ENCODE measurements at places on chromosomes 16 and 17. TPM values are rescaled to one million over a fixed set of nuclear protein-coding genes. Genes with fewer than 3 reads are reported as not detected.

- H3K27me3 ChIP-seq: no peaks in the 10 kb centered on the region
- peak overlapping the region; percentile 82 for H3K4me3 ChIP-seq
- peak overlapping the region; percentile 93 for H3K27ac ChIP-seq
- DNase-seq: no peak
- peaks cover 57% of the 10 kb centered on the region for H3K36me3 ChIP-seq
- H3K4me1 ChIP-seq: peaks cover 63% of the 10 kb centered on the region
Observed at GRCh38 chr17:78124081-78124835, 4.3 kb downstream of the TMC6 start.

DNA sequence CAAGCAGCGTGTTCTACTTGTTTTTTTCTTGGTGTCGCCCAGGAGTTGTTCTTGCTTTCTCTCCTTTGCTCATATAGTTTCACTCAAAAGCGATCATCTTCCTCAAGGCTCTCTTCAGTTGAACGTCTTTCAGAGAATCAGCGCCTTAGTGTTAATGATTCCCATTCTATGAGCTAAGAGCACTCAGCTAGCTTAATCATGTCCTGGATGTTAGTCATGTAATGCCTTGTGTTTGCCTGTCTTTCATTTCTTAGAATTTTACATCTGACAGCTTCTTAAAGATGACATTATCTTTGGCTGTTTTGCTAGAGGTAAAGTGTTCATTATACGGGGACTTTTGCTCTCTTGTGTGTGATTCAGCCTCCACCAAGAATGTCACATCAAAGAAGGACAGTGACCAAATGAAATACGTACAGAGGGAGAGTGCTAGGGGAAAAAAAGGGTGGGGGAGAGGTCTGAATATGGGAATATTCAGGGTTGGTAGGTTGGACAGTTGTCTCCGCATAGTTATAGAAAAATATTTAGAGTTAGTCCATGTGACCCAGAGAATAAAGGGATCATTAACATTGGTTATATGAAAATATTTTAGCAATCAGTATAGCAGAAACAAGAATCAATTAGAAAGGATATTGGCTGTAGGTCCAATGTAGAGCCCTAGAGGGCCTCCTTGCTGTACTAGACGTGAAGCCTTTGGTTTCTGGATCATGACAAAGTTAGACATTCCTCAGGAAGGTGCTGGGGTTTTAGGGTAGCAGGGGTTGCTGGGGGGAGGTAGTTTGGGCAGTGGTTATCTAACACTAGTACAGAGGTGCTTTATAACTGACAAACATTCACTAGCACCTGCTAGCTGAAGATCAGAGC is 31.9 kb upstream of the ANKFN1 start:
- H3K4me3 ChIP-seq: no peak overlapping the region
- no peak overlapping the region for H3K27ac ChIP-seq
- DNase-seq: no peak
- peaks cover 25% of the 10 kb centered on the region for H3K27me3 ChIP-seq

GRCh38 chr17:42185621-42185930 is 324 bp upstream of the HCRT start:
- no peak overlapping the region for H3K4me3 ChIP-seq
- peaks cover 32% of the 10 kb centered on the region for H3K4me1 ChIP-seq
- peaks cover 18% of the 10 kb centered on the region for H3K27me3 ChIP-seq
- no peaks in the 10 kb centered on the region for H3K36me3 ChIP-seq
- DNase-seq: no peak

DNA sequence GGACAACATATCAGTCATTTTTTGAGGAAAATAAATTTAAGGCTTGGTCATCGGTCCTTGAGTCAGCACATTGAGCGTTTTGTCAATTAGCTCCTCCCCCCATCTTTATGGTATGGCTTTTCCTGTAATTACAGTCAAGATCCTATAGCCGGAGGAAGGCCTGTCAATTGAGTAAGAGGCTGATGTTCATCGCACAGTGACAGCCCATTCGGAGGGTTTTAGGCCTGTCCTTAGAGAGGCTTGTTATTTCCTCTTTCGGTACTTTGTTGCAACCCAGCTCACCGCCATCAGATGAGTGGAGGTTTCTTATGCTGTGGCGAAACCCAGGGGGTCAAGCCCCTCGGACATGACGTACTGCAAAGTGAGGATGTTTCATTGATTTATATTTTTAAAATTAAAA is 395.2 kb downstream of the WWOX start:
- H3K27ac ChIP-seq: no peak overlapping the region
- no peaks in the 10 kb centered on the region for H3K36me3 ChIP-seq
- H3K4me1 ChIP-seq: peaks cover 11% of the 10 kb centered on the region
- H3K27me3 ChIP-seq: no peaks in the 10 kb centered on the region

FSCN2 gene
- total RNA-seq: 0.38 TPM

TBC1D26 gene
- total RNA-seq: not detected

All from left ventricle myocardium inferior (tissue), 1 donor.